NCI-H446 treated with DMSO at 0.1 percent for 48 hours (cell line): ENCODE measurements at places on chromosomes 3 and 15.

- no peak for DNase-seq
These were observed 83.8 kb downstream of the SEMA5B start for GRCh38 chr3:122943828-122944190.

- peak; percentile 99 for DNase-seq
These were observed 44.5 kb upstream of the BOC start for GRCh38 chr3:113166719-113167492.

DNA sequence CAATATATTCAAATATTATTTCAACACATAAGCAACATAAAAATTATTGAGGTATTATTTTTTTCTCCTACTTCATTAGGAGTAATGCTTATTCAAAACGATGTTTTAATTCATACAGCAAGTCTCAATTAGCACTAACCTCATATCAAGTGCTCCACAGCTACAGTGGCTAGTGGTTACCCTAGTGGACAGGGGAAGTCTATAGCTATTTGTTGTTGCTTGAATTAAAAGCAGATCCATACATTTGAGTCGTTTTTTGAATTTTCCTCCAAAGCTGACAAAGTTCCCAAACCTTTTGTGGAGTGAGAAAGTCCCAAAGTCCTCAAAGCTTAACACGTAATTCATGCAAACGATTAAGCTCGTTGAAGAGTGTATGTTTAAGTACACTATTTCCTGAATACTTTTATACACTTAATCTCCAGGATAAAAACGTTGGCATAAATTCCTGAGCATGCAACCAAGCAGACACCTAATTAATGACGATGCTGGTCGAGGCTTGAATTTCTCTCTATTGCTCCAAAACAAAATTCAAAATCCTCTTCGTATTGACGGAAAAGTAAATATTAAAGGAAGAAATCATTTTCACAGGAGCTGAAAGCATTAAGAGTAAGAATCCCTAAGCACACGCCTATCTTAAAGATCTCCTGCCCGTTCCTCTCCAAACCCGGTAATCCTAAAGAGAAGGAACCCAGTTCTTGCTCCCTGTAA, 985 bp downstream of the VPS13C start:
- no peak for DNase-seq

DNA sequence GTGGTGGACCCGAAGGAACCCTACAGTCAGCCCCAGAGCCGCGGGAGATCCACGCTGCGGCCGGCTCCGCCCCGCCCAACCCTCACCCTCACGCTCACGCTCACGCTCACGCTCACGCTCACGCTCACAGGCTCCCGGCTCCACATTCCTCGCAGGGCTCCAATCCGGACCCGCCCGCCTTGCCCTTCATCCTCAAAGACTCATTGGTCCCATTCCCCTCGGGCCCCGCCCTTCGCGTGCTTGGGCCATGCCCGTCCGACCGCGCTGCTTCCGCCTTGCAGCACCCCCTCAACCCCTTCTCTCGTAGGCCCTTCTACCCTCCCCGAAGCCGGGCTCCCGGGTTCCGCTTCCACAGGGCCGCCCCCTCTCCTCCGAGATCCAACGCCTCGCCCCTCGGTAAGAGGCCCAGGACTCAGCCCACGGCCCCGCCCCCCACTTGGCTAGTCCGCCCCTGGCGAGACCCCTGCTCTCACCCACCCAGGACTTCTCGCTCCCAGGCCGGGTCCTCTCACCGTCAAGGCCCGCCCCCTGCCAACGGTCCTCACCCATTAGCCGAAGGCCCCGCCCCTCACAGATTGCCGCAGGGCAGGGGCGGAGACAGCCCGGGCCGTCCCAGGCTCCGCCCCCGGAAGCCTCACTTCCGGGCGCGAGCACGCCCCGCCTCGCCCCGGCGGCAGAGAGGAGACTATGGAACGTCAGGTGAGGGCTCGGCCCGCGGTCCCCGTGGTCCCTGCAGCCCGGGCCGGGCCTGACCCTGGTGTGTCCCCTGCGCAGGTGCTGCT, at the start of gene APEH:
TSS of gene APEH (plus strand) at position 637 of the 782 bp plus-strand sequence. CDS start at position 688, 51 bp downstream.
- no peak for DNase-seq

GRCh38 chr15:82972990-82973389, 13.0 kb upstream of the RAMAC start:
- DNase-seq = no peak

DNA sequence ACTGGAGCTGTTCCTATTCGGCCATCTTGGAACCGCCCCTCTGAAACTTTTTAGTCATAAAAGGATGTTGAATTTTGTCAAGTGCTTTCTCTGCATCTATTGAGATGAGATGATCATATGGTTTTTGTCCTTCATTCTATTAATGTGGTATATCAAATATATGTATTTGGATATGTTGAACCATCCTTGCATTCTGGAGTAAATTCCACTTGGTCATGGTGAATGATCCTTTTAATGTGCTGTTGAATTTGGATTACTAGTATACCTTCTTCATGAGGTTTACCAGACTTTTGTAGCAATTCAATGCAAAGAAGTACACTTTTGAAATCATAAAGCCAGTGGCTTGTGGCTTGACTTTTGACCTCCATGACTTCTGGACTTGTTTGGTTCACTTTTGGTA, 33.4 kb upstream of the XRN1 start:
- DNase-seq = no peak

GRCh38 chr3:33791477-33792166, 6.8 kb upstream of the PDCD6IP start:
- DNase-seq = no peak
